RPMI7951 (cell line): ENCODE measurements at places on chromosomes 12 and 14.

DNA sequence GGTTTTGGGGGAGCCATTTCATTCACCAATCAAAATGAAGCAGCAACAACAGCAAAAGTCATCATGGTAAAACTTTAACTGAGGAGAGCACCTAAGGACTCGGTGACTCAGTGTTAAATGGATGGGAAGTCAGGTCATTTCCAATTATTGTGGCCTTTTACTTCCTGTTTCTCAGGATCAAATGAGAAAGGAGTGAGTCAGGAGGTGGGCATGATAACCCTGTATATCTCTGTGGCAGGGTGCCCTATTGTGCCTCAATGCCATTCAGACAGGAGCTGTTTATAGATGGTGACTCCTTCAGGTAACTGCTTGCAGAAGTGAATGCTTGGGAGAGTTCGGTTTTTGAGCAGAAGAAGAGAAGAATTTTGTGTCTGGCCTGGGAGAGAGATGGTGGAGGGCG, 135.5 kb upstream of the CPM start:
- peak; percentile 55 for DNase-seq

DNA sequence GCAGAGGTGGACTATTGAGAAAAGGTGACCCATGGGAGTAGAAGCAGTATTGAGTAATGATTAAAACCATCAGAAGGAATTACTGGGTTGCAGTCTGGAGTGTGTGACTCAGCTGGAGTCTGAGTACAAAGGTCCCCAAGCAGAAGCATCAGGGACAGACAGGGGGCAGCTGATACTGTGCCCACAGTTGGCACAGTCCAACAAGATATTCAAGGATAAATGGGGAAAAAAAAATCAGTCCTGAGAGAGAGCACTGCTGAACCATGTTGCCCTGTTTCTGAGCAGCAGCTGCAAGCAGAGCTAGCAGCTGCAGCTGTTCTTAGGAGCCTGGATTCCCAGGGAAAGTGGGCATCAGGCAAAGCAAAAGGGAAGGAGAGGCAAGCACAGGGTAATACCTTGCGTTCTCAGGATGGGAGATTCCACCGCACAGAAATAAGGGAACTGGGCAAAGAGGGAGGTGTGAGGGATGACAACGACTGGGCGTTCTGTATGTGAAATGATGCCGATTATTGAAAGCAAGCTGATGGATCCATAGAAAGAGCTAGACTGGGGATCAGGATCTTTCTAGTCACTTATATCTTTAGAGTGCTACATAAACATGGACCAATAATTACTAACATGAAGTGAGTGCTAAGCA, 17.7 kb downstream of the NEUROD4 start:
- DNase-seq = no peak

DNA sequence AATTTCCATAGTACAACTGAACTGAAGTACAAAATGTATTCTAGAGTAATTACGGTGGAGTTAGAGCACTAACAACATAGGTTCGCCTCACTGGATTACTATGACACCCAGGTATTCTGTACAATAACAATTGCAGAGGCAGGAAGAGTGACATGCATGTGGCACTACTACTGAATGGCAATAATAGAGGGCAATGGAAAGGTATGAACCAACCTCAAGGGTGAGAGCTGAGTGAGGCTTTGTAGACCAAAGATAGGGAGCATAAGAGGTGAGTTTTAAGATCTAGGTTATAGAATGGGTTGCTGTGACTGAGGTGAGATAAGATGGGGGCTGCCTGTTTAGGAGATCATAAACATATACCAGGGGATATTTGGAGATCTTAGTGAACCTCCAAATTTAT, 343.1 kb downstream of the PCNX1 start:
- no peak for DNase-seq

DNA sequence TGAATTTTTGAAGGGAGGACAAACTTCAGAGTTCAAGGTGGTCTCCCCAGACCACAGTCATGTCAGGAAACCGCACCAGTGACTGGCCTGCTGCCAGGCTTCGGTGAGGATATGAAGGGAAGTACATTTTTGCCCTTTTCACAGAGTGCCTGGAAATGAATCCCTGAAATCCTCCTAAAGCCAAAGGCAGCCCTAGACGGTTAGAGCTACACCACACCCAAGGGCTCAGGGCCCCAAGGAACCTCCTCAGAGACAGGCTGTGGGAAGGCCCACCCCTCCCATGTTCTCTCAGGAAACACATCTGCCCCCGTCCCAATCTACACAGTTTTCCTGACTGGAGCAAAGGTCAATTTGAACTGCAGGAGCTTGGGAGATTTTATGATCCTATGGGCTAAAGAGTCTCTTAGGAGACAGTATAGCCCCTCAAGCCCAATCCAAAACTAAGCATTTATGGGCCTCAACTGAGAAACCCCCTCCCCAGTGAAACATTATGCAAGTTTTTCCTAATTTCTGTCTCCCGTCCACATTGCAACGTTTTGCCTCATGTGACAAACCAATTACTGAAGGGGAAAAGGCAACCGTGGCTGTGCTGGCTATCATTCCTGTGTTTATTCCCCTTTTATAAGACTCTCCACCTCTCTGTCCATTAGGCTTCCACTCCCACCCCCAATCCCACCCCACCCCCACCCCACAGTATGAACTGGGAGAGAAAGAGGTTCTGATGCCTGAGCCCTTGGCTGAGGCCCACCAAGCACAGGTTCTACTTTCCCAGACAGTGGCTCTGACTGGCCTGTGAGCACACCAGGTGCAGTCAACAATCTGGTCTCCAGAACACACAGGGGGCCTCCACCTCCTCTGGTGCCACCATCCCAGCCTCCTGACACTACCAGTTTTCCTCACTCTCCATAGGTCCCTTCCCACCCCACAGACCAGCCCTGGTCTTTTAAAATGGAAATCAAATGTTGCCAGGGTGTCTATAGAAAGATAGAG, 9.6 kb upstream of the RNASE1 start:
- no peak for DNase-seq

GRCh38 chr12:88419794-88420193, 160.5 kb downstream of the KITLG start:
- DNase-seq = peak; percentile 68

DNA sequence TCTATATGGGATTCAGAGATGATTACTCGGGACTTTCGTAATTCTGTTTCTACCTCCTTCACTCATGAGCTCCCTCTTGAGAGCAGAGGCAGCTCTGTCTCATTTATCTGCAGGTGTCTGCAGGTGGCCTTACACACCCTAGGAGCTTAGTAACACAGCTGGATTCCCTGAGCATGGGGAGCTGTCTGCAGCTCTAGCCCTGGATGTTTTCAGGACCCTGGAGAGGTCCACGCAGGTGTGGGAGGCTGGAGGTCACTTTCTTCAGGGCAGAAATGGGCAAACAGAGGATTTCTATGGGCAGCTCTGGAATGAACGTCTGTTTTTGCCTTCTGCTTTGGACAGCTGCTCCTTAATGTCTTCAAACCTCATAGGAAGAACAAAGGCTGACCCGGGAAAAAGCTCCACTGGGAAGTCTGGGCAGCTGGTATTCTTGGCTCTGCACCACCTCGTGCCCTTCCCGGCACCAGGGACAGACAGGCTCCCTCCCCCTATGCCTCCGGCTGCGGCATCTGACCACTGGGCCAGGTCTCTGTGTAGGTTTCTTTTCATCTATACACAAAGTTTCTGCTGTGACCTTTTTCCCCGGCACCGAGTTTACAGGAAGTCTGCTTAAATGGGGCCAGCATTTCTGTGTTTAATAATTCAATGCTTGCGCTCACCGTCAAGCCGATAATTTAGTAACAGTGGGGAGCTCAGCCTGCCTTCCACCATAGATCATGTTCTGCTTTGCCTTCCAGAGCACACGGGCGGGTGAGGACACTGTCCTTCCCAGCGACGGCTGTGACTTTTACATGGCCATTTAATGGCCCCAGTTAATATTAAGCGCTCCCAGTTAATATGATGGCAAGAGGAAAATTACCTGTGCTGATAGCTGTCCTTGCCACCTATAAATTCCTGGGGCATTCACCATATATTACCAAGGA, 320.2 kb upstream of the SFSWAP start:
- no peak for DNase-seq

GRCh38 chr12:41074473-41074769, 113.7 kb upstream of the PDZRN4 start:
- no peak for DNase-seq

GRCh38 chr12:67572492-67572891, 76.1 kb upstream of the DYRK2 start:
- no peak for DNase-seq

GRCh38 chr12:88153959-88154358, 11.9 kb downstream of the TMTC3 start:
- DNase-seq = peak; percentile 33

DNA sequence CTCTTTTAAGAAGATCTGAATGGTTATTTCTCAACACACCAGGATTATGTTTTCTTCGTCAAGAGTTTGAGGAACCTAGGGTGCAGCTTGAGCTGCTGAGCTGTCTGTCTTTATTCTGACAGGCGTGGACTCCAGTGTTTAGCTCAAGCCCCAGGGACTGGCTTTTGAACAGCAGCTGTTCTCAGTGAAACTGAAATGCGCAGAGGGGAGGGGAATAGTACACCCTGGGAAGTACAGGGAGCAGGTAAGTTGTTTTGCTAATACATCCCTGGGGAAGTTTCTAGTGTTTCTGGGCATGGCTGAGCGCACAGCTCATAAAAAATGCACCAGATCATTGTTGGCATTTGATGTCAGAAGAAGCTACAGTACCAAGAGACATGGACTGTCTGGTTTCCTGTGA, 659.8 kb downstream of the DIO2 start:
- DNase-seq = no peak

DNA sequence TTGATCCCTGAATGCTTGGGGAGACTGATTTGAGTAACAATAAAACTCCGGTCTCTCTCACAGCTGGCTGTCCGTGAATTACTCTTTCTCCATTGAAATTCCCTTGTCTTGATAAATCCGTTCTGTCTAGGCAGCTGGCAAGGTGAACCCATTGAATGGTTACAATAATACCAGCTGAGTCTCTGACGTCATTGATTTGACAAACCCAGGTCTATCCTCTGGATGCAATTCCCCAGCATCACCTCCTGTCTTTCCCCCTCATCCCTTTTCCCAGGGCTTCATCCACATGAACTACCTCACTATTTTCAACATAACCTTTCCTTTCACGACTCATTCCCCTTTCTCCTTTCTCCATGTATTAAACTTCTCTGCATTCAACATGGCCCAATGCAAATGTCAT, 98.7 kb upstream of the TMEM132C start:
- DNase-seq = no peak

DNA sequence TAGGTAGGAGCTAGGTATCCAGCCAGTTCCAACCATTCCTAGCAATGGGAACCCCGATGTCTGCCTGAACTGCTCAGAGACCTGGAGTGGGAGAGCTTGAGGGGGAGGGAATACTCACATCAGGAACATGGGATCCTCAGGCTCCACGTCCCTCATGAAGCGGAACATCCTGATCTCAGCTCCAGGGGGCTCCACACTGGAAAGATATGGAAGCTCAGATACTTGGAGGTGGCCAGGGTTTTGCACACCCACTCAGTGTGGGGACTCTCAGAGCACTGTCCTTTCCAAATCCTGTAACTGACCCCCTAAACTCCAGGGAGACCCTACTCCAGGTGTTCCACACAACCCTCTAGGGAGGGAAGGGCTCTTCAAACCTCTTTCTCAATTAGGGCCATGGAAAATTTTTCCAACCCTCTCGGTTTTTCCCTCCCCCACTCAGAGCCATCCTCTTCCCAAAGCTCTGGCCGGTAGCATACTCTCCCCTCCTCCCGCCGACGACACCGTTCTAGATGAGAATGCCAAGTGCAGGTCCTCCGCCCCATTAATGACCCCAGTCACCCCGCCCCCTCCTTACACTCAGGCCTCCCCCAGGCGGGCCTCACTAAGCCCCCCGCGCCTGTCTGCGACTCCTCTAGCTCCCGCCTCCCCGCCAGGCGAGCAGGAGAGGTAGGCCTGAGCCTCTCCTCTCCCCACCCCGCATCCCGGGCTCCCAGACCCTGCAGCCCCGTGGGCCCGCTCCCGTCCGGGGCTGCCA, 597 bp downstream of the MLF2 start:
- DNase-seq = peak; percentile 58

DNA sequence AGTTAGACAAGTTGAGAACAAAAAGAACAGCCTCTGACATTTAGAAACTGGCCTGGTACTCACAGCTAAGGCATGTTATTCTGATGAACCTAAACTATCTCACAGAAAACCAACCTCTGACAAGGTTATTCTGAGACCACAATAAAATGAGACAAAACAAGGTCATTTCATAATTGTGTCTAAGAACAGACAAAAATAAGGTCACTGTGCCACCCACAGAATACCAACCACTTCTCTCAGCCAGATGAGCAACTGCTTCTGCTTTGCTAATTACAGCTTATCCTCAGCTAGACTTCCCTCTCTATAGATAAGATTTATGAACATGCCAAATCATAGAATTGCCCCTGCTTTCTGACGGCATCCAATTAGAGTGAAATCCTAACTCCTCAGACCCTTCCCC, 52.2 kb upstream of the CRACR2A start:
- no peak for DNase-seq
